ENCODE measurements at places on chromosomes 13 and 19.

DNA sequence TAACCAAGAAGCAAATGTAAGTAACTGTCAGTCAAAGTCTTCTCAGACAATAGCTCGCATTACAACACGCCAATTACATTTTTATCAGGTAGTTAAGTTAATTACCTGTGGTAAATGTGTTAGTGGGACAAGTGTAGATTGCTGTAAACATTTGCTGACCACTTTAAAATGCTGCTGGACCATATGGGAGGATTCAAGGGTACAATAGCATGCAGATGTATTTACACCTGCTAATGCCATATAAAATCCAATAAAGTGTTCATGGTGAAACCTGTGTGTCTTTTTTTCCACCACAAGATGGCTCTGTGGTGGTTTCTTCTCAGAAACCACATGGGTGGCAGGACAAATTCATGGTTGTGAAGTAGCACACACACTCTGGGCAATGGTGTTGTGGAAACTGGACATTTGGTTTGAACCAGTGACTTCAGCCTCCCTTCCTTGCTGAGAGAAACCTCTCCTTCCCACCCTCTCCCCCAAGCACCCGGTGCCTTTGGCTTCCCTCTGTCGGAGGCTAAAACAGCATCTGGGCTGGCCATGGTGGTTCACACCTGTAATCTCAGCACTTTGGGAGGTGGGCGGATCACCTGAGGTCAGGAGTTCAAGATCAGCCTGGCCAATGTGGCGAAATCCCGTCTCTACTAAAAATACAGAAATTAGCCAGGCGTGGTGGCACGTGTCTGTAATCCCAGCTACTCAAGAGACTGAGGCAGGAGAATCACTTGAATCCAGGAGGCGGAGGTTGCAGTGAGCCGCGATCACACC lies 18.1 kb upstream of the GTF3A start:
- peak; percentile 22 for DNase-seq

DNA sequence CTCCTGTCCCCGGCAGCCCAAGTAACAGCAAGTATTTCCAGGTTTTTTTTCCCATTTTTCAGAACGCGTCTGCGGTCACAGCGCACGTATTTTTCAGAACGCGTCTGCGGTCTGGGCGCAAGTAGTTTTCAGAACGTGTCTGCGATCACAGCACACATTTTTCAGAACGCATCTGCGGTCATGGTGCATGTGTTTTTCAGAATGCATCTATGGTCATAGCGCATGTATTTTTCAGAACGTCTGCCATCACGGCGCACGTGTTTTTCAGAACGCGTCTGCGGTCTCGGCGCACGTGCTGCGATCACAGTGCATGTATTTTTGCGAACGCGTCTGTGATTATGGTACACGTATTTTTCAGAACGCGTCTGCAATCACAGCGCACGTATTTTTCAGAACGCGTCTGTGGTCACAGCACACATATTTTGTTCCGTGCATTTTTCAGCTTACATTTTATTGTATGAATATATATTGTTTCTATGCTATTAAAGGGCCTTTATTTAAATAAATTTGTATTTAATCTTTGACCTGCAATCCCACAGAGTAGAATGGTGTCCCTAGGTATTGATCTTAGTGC lies 19.7 kb downstream of the ATP4B start:
- DNase-seq: no peak

DNA sequence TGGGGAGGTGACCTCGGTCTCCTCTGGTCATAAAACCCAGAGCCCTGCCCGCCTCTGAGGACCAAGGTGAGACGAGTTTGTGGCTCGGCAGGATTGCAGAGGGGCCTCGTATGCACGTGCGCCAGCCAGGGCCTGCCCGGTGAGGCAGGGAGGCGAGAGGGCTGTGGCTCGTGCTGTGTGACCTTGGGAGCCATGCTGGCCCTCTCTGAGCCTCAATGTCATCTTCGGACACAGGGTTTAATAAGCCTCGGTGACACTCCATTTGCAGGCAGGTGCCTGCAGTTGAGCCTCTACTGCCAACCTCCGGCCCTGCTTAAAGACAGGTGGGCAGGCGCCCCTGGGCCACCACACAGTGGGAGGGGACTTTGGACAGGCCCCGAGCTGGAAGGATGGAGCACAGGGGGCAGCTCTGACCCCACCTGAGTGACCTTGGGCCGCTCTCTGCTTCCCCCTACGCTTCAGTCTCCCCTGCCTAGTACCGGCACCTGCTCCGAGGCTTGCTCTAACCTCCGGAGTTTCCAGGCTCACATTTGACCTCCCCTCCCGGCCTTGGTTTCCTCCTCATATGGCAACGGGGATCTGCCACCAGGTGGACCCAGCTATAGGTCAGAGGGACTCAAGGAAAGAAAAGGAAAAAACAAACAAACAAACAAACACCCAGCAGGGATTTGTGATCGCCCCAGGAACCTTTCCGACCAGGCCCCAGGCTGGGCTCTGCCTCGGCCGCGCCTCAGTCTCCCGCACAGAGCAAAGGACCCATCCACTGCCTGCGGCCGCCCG lies 3.1 kb downstream of the ZBTB7A start:
- no peak for DNase-seq

DNA sequence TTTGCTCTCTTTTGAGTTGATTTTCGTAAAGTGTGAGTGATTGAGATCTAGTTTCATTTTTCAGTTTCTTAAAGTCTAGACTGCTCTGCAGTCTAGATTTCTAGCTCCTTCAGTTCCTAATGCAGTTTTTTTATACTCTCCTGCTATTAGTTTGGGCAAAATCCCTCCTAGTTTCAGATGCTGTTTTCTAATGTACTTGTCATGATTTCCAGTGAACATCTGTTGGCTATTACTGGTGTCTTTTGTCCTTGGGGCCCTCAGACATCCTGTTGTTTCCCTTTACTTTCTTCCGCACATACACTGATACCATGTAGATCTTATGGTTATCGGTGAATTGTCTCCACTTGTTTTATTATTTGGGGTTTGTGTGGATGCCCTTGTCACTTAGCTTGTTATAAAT lies 292.1 kb downstream of the TDRD3 start:
- no peak for DNase-seq

DNA sequence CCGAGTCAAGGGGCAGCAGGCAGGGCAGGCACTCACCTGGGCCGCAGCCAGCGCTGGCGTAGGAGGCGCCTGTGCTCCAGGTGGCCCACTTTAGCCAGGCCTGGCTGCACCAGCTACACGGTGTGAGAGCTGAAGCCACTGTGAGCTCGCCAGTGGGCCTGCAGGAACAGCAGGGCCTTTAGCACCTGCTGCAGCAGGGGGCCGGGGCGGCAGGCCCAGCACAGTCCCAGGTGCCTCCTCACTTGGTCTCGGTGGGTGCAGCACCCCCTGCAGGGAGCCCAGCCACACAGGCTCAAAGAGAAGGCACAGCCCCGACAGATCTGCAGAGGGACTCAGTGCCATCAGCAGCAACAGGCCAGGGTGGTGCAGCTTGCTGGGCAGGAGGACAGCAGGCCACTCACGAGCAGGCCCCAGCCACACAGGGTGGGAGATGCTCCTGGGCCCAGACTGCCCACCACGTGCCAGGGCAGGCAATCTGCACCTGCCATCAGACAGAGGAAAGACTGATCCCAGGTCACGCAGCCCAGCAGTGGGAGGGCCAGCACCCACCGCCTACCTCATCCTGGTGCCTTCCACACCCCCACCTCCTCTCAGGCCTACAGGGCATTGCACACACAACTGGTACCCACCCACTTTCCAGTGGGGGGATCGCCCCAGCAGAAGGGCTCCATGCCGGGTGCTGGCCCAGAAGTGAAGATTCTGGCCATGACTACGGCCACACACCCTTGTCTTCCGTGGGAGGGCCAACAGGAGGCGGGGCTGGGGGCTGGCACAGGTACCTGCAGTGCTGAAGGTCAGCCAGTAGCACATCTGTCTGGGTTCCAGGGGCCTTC lies 15.8 kb downstream of the ARHGAP33 start:
- DNase-seq: no peak

DNA sequence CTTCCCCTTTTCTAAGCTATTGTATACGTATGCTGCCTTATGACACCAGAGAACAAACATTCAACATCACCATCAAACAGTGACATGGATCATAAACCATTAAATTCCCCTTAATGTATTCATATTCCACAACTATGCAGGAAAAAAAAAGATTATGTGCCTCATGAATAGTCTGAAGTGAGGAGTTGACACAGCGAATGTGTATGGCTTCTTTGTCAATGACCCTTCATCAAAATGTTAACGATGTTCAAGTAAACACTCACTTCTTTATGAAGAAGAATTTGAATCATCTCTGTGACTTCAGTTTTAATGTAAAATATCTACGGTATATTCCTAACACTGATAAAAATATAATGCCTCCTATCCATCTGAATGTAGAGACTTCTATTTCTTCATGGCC lies 44.6 kb downstream of the SMAD9 start:
- no peak for DNase-seq

DNA sequence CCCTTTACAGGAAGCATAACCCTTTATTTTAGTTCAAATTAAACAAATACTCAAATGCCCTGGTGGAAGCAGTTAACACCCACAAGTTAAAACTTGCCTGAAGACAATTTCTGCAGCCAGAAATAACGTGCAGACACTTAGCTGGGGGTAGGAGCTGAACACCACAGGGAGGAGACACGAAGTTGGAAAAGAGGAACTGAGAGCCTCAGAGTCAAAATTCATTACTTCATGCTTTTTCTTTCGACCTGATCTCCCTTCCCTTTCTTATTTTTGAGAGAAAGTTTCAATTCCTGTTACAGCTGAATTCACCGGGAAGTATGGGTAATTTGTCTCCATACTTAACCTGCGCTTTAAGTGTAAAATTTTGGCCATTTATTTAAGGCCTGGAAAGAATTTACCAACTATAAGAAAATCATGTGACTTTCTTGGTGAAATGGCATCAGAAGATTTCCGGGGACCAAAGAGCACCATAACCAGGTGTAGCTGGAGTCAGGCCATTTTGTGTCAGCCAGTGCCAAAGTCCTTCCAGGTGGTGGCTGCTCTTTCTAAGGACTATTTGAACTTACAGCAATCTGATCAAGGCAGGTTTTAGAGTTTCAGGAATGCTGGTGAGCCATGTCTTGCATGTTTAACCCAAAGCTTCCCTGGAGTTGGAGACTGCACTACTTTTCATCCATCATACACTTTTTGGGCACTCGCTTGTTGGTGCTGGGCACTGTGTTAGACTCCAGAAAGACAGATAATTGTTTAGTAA lies 46.5 kb upstream of the RCBTB2 start:
- DNase-seq: no peak

GRCh38 chr19:56839652-56840450 lies 675 bp downstream of the PEG3 start:
- DNase-seq: peak; percentile 91

- DNase-seq: peak; percentile 20
Measured at GRCh38 chr13:98480915-98481877, 95.7 kb downstream of the STK24 start.

DNA sequence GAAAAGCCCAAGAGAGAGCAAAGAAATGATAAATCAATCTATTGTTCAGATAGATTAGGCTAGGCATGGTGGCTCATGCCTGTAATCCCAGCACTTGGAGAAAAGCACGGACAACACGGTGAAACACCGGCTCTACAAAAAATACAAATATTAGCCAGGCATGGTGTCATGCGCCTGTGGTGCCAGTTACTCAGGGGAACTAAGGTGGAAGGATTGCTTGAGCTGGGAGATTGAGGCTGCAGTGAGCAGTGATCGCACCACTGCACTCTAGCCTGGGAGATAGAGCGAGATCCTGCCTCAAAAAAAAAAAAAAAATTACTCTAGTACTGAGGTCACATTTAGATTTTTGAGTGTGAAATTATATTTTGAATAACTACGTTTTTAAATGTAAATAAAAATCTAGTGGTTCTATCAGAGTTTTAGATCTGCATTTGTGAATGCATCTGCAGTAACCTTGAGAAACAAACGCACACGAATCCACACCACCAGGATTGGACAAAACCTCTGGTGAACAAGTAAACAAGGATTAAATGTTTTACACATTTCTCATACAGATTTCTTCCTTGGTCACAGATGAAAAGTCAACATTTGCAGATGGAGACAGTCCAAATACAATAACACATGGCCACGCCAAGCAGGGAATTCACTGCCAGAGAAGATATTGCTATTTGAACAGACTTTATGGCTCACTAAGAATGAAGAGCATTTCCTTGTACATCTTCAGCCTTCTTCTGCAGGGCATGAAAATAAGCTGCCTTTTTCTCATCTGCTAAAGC lies 917.6 kb downstream of the PCDH9 start:
- DNase-seq: peak; percentile 84

- no peak for DNase-seq
Measured at GRCh38 chr13:56917966-56918365, 222.8 kb upstream of the PRR20A start.

Data from fibroblast of skin of right biceps (primary cell).